Esophagus squamous epithelium (tissue), 5 donors: ENCODE measurements at places on chromosomes 16 and 17. TPM values are rescaled to one million over a fixed set of nuclear protein-coding genes. Genes with fewer than 3 reads are reported as not detected.
A peak's percentile ranks its signal among the peaks of the same experiment; 100 is the strongest.

CNTNAP1 gene
- total RNA-seq = 0.15 TPM

DNA sequence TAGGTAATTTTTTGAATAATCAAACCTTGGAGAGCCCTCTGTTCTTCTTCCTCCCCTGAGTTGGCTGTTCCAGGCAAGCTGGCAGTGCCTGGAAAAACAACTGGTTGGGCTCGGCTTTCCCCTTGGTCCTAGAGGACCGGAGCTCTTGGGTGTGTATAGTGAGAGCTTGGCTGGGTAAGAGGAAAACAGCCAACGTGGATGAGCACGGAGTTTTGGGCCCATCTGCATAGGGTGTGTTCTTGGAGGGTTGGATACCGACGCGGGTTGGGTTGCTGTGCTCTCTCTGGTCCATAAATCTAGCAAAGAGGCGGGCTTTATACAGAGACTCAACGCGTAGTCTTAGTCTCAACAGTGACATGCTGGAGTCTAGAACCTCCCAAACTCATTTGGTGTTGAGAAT, 23.2 kb downstream of the ITGB3 start:
- DNase-seq = no peak
- H3K27me3 ChIP-seq = no peaks in the 10 kb centered on the region
- H3K4me3 ChIP-seq = no peak overlapping the region
- H3K4me1 ChIP-seq = peaks cover 34% of the 10 kb centered on the region

- peak overlapping the region; percentile 94 for H3K27ac ChIP-seq
- peaks cover 7% of the 10 kb centered on the region for H3K36me3 ChIP-seq
- no peaks in the 10 kb centered on the region for H3K27me3 ChIP-seq
- H3K4me1 ChIP-seq = peaks cover 61% of the 10 kb centered on the region
- H3K4me3 ChIP-seq = peak overlapping the region; percentile 58
Observed at GRCh38 chr17:28744972-28745785, 1.4 kb downstream of the TRAF4 start.

DNA sequence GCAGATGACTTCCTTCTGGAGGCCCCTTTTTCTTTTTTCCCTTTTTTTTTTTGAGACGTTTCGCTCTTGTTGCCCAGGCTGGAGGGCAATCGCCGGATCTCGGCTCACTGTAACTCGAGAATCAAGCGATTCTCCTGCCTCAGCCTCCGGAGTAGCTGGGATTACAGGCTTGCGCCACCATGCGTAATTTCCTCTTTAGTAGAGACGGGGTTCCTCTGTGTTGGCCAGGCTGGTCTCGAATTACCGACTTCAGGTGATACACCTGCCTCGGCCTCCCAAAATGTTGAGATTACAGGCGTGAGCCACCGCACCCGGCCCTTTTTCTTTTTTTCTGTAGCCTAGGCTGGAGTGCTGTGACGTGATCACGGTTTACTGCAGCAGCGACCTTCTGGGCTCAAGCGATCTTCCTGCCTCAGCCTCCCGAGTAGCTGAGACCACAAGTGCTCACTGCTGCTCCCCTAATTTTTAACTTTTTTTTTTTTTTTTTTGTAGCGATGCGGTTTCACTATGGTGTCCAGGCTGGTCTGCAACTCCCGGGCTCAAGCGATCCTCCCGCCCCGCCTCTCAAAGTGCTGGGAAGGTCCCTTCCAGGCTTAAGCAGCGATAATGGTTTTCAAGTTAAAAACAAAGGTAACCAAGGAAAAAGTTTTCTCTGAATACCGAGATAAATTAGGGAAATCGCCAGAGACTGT, 956 bp upstream of the IST1 start:
- H3K4me1 ChIP-seq = peaks cover 41% of the 10 kb centered on the region
- H3K4me3 ChIP-seq = peak overlapping the region; percentile 76
- H3K27ac ChIP-seq = peak overlapping the region; percentile 96
- H3K36me3 ChIP-seq = no peaks in the 10 kb centered on the region

TRPV3 gene
- total RNA-seq = 0.99 TPM

- no peaks in the 10 kb centered on the region for H3K27me3 ChIP-seq
- no peaks in the 10 kb centered on the region for H3K36me3 ChIP-seq
- DNase-seq = no peak
- no peak overlapping the region for H3K27ac ChIP-seq
Observed at GRCh38 chr16:78773291-78773702, 673.8 kb downstream of the WWOX start.

DNA sequence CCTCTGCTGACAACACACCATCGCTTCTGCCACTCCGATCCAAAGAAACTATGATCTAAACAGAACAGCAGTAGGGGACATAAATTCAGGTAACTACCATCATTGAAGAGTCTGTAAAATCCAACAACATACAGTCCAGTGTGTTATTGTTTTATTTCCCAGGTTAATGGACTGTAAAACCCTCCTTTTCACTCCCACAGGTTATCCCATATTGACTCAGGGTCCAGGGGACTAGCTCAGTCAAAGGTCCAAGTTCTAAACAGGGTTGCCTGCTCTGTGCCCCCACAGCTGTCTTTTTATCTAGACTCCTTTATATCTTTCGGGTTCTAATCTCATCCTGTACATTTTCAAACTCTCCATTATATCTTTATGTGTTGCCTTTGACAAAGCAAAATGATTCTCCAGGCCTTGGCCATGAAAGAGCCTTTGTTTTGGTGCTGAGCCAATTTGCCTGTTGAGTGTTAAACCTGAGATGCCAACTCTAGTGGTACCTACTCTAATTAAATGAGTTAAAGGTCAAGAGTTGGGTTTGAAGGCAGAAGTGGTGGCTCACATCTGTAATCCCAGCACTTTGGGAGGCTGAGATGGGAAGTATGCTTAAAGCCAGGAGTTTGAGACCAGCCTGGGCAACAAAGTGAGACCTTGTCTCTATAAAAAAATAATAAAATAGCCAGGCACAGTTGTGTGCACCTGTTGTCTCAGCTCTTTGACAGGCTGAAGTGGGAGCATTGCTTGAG, 80.5 kb downstream of the SNX11 start:
- no peaks in the 10 kb centered on the region for H3K4me1 ChIP-seq
- H3K4me3 ChIP-seq = no peak overlapping the region
- DNase-seq = no peak
- H3K27ac ChIP-seq = no peak overlapping the region

GOSR2 gene
- total RNA-seq = 27.0 TPM

DNA sequence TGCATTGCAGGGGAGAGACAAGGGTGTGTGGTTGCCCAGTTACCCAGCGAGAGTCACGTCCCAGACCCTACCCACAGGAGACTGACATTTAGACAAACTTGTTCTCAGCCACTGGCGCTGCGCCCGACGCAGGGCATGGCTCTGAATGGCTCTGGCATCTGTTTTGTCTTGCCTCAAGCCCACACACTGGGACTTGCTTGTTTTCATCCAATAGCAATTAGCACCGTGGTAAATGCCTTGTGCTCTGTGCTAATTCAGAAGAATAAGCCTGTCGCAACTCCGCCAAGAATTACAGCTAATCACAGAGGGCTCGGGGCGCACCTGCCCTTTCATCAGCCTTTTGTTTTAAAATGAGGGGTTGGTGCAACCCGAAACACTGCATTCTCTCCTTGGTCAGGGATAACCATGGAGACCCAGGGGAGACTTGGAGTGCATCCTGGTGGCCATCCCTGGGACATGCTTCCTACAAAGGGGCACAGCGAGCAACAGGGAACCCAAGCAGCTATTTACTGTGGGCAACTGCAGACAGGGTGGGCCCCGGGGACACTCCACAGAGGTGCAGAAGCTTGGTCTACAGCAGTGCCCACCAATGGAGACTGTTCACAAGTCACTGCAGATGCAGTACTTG, 220.6 kb upstream of the ZFHX3 start:
- H3K36me3 ChIP-seq = no peaks in the 10 kb centered on the region
- DNase-seq = no peak
- no peak overlapping the region for H3K4me3 ChIP-seq
- no peaks in the 10 kb centered on the region for H3K27me3 ChIP-seq
- no peaks in the 10 kb centered on the region for H3K4me1 ChIP-seq

TRAPPC1 gene
- total RNA-seq = 45.1 TPM

DNA sequence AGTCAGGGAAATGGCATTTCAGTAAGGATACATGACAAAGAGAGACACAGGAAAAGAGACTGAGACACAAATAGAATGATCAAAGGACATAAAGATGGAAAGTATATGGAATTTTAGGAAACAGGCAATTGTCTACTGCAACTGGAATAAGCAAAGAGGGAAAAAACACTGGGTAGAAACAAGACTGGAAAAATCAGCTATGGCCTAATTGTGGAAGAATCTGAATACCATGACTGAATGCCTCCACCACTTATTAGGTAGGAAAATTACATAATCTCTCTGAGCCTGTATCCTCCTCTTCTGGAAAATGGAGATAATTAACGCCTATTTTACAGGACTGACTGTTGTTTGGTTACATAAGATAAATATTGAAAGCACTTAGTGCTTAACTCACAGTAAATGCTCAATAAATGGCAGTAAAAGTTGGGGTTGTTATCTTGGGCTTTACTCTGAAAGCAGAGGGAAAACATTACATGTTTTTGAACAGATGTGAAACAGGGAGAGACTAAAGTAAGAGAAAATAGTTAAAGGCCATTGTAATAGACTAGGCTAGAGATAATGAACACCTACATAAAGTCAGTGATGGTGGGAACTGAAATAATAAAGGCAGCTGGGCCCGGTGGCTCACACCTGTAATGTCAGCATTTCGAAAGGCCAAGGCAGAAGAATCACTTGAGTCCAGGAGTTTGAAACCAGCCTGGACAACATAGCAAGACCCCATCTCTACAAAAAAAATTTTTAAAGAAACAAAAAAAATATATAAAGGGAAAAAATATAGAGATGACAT, 63.5 kb upstream of the C17orf78 start:
- no peaks in the 10 kb centered on the region for H3K36me3 ChIP-seq
- no peaks in the 10 kb centered on the region for H3K27me3 ChIP-seq
- no peak overlapping the region for H3K4me3 ChIP-seq
- no peak overlapping the region for H3K27ac ChIP-seq

NLRC5 gene
- 12.9 TPM for total RNA-seq

DNA sequence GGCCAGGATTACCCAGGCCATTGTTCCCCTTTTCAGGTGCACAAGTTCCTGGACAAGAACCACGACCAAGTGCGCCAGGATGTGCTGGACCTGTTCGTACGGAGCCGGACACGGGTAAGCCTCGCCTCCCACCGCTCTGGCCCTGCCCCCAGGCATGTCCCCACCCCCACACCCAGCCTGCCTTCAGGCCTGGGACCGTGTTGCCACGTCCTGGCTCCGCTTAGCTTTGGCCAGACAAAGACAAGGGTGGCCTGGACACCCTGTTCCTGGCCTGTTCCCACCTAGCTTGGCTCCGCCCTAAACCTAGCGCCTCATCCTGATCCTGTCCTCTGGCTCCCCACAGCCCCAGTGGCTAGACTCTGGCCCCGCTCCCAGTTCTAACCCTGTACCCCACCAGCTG, 30.9 kb downstream of the MYO15A start:
- no peak for DNase-seq
- H3K27ac ChIP-seq = no peak overlapping the region
- H3K27me3 ChIP-seq = no peaks in the 10 kb centered on the region
- H3K36me3 ChIP-seq = no peaks in the 10 kb centered on the region
- peaks cover 22% of the 10 kb centered on the region for H3K4me1 ChIP-seq

SLC16A13 gene
- 5.6 TPM for total RNA-seq

DNA sequence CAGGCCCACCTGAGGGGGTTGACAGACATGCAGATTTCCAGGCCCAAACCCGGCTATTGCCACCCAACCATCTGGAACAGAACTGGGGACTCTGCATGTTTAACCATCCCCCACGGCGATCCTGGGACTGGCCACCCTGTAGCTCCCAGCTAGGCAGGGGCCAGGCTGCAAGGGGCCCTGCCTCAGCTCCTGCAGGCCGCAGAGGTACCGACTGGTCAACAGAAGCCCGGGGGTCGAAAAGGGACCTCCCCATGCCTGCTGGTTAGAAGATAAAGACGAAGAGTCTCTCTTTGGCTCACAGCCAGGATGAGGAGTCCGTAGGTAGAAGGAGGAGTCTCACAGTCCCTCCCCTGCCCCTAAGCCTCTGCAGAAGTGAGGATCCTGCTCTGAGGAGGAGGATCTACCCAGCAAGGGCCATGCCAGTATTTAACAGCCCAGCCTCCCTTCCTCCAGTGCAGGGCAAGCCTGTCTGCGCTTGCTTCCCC, 223.4 kb upstream of the TNRC6C start:
- peaks cover 15% of the 10 kb centered on the region for H3K4me1 ChIP-seq
- H3K27ac ChIP-seq = peak overlapping the region; percentile 66
- peak overlapping the region; percentile 16 for H3K4me3 ChIP-seq

DNA sequence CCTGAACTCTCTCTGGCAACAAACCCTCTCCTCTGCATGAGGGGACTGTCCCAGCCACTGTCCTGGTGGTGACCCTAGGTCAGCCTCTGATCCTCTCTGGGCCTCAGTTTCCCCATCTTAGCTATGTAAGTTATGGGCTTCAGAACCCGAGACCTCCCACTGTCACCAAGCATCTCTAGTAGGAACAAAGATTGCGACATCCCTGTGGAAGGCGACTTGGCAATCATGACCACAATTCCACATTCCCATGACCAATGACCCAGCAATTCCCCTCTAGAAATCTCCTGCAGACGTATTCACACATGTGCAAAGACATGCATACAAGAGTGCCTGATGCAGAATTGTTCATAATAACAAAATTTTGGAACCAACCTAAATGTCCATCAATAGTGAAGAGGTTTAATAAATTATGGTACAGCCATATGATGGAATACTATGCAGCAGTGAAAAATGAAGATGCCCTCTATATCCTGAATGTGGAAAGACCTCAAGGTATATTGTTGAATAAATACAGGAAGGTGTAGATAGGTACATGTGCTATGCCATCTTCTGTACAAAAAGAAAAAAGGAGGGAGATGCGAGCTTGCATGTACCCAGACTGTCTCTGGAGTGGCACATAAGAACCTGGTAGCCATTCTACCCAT, 21.2 kb downstream of the CNGB1 start:
- H3K36me3 ChIP-seq = no peaks in the 10 kb centered on the region
- H3K4me3 ChIP-seq = no peak overlapping the region
- no peak overlapping the region for H3K27ac ChIP-seq
- H3K4me1 ChIP-seq = no peaks in the 10 kb centered on the region
- DNase-seq = no peak

DNA sequence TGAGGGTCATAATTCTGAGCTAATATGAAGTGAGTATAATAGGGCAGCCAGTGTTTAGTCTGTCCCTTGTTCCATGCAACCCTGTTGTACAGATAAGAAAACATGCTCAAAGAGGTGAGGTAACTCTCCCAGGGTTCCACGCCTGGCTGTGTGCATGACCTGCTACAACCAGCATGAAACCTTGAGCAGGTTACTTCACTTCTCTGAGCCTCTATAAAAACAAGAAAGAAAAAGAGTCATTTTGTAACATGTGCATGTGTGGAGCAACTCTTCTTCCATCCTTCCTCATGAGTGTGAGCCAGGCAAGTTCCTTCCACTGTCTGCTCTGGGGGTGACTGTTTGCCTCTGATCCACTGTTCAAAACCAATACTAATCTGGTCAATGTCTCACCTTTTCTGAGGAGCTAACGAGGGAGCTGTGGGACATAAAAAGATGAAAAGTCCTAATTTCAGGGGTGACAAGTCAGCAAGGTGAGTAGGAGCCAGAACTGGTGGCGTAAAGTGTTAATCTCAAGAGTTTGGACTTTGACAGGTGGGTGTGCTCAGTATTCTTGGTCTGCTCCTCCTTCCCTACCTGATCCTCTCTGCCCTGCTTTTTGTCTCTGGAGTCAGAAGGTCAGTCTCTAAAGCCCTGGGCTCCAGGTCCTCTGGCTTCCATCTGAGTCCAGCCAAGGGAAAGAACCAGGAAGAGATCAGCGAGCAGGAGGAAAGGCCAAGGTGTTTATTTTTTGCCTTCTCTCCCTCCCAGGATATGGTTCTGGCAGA, 21.5 kb downstream of the GFOD2 start:
- no peaks in the 10 kb centered on the region for H3K27me3 ChIP-seq
- H3K4me3 ChIP-seq = no peak overlapping the region

SYT17 gene
- 3.3 TPM for total RNA-seq

ARL5C gene
- total RNA-seq = not detected

- H3K4me3 ChIP-seq = no peak overlapping the region
- H3K27me3 ChIP-seq = no peaks in the 10 kb centered on the region
- H3K36me3 ChIP-seq = no peaks in the 10 kb centered on the region
- H3K27ac ChIP-seq = no peak overlapping the region
- no peak for DNase-seq
Observed at GRCh38 chr17:43453331-43453812, 30.4 kb upstream of the DHX8 start.

TBC1D3H gene
- not detected for total RNA-seq
